Activated B cell treated with CpG ODN at 0.5 μM for 24 hours (primary cell): ENCODE measurements at places on chromosomes 11 and 22.

- DNase-seq = no peak
Measured at GRCh38 chr11:123624974-123625373, 29.4 kb downstream of the SCN3B start.

- no peak for DNase-seq
Measured at GRCh38 chr11:73464347-73464746, 88.1 kb downstream of the RELT start.

- no peak for DNase-seq
Measured at GRCh38 chr11:66728693-66729385, at the start of gene SPTBN2. TSS of gene SPTBN2 (minus strand) at chr11:66729216. CDS start at chr11:66721240, 7,976 bp downstream.

DNA sequence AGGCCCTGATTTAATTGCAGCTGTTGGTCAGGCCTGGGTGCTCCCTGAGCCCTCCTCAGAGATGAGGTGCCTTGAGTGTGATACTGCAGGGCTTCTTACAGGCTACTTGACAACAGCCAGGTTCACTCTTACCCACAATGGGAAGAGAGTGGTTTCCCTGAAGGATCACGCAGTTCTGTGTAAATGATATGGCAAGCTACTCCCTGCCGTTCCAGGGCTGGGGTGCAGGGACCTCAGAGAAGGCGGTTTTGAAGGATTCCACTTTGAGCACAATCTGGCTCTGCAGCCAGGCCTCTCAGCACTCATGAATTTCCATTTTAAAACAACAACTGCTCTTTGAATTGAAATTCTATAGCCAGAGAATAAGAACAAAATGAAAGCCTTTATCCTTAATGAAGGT is 92.9 kb downstream of the SLC17A6 start:
- no peak for DNase-seq

DNA sequence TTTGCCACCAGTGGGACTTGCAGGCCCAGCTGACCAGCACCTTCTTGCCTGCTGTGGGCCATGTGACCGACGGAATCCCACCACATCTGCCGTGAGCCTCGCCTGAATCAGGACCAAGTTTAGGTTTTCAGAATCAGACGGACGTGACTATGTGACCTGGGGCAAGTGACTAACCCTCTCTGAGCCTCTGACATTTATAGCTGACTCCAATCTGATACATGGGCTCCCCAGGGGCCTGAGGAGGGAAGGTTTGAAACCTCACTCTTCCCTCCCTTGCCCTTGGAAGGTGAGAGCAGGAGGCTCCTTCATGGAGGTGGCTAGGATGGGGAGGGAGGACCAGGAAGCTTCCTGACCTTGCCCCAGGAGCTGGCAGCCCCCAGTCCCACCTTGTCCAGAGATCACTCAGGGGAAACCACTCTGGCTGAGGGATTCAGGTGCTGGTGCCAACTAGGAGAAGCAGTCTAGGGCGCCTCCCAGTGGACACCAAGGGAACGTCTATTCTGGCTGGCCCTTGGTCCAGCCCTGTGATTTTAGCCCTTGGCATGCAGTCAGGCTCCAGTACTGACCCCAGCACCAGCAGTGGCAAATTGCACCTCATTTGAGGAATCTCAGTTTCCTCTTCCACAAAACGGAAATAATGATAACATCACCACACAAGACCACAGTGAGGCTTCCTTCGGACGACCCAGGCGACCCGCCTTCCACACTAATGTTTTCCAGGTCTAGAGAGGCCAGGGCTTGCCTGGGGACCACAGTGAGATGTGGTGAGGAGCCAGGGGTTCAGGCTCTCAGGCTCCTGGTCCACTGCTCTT is 47.2 kb upstream of the SYT7 start:
- DNase-seq = no peak

DNA sequence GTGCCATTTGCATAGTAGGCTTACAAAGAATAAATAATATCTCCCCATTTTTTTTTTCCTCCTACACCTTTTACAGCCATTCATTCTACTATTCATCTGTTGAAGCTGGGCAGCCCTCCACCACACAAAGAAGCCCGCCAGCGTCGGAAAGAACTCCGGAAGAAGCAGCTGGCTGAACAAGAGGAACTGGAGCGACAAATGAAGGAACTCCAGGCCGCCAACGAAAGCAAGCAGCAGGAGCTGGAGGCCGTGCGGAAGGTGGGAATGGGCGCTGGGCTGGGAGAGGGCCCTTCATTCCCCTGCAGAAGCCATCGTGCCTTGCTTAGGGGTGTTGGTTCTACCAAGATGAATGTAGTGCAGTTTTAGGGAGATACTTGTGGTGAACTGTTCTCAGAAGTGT is 68.6 kb downstream of the SWAP70 start:
- DNase-seq = no peak

- DNase-seq = no peak
Measured at GRCh38 chr11:120773501-120774031, 250.3 kb upstream of the TBCEL start.

DNA sequence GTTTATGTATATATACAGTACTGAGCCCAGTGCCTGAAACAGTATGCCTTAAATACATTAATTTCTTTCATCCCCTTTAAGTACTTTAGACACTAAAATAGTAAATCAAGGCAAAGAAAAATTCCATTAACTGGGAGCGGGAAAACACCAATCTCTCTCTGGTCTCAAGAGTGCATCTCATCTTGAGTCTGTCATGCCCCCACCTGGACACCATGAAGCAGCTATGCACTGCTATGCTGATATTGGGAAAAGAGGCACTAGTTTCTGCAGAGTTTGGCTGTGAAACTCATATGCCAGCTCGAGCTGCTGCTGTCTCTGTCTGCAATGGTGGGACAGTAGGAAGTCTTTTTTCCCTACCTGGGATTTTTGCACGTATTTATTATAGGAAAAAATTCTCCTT is 754.4 kb upstream of the RAG2 start:
- no peak for DNase-seq

GRCh38 chr11:44950625-44951476 is at the start of gene TP53I11:
TSS of gene TP53I11 (minus strand) at chr11:44950883. CDS start at chr11:44938335, 12,548 bp downstream.
- DNase-seq = peak; percentile 74

DNA sequence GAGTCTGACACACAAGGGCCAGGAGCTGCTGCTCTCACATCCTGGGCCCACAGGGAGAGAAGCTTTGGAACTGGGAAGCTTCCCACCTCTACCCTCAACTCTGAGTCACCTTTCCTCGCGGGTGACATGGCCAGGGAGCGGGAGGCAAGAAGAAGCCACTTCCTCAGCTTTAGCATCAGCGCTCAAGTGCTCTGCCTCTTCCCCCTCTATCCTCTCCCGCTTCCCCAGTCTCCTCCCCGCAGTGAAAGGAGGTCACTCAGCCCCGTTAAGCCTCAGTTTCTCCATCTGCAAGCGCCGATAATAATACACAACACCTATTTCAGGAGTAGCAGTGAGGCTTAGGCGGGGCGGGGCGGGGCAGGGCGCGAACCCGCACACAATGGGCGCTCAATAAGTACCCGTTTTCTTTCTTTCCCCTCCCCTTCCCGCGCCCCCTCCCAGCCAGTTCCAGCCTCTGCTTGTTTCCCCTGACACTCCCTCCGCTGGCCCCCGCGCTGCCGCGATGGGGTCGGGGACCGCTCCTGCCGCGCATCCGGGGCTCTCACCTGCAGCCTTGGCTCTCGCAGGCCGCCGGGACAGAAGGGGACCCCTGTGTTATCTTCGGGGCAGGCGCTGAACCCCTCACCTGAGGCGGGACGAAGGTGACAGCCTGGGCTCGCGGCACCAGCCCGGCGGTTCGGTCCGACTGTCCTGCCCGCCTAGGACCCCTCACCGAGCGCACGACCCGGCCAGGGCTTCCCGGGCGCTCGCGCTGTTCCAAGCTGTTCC is 892 bp downstream of the GDPD5 start:
- DNase-seq = no peak

DNA sequence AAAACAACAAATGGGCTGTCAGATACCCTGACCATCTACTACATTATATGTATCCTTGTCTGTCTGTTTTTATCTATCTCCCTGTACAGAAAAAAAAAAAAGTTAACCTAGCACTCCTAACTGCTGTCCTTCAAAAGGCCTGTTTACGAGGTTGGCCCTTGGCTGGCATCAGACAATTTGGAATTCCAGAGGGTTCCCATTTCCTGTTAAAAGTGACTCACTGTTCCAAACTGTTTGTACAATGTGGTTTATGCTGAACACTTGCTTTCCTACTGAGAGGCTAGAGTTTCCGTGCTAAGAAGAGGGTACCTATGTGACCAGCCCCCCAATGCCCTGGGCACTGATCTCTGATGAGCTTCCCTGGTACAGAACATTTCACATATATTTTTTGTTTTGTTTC is 65.9 kb upstream of the HMGXB4 start:
- DNase-seq = no peak

- DNase-seq = no peak
Measured at GRCh38 chr11:8221046-8221723, 42.5 kb downstream of the LMO1 start.

- DNase-seq = no peak
Measured at GRCh38 chr11:32385998-32386397, 49.3 kb downstream of the WT1 start.

- DNase-seq = no peak
Measured at GRCh38 chr22:44100411-44100810, 76.3 kb downstream of the PARVB start.

DNA sequence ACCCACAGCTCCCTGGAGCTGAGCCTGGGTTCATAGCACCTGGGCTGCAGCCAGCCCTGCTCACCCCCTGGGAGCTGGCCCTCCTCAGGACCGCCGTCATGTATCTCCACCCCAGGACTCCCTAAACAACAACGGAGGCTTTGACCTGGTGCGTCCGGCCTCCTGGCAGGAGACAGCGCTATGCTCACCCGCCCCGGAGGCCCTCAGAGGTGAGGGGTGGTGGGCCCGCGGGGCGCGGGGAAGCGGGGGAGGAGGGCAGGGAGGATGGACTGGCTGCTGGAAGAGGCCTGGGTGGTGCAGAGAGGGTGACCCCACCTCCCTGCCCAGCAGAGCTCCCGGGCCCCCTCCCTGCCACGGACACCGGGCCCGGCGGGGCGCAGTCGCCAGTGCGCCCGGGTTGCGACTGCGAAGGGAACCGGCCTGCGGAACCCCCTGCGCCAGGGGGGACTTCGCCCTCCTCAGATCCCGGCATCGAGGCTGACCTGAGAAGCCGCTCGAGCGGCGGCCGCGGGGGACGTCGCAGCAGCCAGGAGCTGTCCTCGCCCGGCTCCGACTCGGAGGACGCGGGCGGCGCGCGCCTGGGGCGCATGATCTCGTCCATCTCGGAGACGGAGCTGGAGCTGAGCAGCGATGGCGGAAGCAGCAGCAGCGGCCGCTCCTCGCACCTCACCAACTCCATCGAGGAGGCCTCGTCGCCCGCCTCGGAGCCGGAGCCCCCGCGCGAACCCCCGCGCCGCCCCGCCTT is 3.1 kb downstream of the MAPK8IP2 start:
- DNase-seq = no peak

DNA sequence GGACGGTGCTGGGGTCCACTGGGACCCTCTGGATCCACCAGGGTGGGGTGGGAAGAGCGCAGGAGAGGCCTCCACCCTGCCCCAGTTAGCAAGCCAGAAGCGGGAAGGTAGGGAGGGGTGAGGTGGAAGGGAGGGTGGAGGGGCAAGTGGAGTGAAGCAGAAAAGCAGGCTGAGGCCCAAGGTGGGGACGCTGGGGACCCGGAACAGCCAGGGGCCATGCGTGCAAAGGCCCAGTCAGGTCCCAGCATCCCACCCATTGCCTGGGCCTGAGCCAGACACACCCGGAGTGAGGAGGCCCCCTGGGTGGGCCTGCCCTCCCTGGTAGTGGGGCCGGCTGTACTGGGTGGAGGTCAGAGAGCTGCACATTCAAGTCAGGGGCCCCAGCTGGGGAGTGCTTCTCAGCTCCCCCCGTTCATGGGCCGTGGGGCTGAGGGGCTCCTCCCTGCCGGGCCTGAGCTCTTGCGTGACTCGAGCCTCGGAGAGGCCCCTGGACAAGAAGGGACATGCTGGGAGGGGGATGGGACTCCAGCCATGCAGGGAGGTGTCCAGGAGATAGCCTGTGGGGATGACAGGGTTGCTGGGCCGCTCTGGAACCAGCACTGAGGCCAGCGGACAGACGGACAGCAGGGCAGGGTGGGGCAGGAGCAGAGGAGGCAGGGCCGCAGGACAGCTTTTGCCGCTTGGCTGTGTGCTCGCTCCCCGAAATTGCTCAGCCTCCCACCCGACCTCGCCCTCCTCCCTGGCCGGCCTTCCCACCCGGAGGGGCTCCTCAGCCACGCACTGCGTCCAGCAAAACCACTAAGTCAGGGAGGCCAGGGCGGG is 7.7 kb downstream of the TNNT3 start:
- DNase-seq = no peak

DNA sequence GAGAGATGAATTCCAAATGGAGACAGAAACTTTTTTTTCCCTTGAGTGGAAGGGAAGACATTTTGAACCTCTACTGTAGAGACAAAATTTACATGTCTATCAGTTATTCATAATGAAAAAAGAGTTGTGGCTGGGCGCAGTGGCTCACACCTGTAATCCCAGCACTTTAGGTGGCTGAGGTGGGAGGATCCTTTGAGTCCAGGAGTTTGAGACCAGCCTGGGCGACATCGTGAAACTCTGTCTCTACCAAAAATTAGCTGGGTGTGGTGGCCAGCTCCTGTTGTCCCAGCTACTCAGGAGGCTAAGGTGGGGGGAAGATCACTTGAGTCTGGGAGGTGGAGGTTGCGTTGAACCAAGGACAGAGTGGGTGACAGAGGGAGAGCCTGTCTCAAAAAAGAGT is 4.1 kb downstream of the EED start:
- no peak for DNase-seq

DNA sequence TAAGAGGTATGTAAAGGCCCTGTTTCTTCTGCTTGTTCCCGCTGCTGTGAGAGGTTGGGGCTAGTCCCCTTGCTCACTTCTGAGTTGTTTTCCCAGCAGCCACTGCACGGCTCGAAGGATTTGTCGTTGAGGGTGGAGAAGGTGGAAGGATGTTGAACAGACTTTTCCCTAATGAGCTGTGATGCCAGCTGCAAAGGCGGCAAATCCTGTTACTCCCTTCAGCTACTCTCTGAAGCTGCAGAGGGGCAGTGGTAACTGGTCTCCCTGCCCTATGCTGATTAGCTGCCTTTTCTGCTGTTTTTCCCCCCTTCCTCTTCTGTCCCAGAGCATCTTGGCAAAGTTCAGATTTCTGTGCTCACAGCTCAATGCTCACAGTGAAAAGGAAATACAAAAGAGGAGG is 90.4 kb upstream of the SLC25A18 start:
- no peak for DNase-seq

DNA sequence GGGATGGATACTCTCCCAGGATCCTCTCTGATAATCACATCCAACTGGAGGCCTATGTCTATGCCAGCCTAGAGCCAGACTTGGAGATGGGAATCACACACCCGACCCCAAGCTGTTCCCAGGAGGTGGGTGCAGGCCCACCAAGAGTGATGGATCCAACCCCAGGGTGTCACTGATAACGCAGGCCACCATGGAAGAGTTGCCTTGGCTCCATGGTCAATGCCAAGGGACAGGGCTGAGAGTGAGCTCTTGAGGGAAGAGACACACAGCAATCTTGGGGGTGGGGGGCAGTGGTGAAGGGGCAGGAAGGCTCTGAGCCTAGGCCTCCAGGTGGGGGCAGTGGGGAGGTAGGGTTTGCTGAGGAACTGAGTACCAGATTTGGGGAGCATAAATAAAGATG is 16.9 kb downstream of the TUB start:
- DNase-seq = no peak

- no peak for DNase-seq
Measured at GRCh38 chr11:134461621-134462020, 49.6 kb upstream of the B3GAT1 start.

- DNase-seq = no peak
Measured at GRCh38 chr11:59223611-59224010, 10.9 kb upstream of the MPEG1 start.
